Activated CD8-positive, alpha-beta memory T cell treated with anti-CD3 and anti-CD28 coated beads for 4 hours (primary cell): ENCODE measurements at places on chromosomes 6 and 20.

DNA sequence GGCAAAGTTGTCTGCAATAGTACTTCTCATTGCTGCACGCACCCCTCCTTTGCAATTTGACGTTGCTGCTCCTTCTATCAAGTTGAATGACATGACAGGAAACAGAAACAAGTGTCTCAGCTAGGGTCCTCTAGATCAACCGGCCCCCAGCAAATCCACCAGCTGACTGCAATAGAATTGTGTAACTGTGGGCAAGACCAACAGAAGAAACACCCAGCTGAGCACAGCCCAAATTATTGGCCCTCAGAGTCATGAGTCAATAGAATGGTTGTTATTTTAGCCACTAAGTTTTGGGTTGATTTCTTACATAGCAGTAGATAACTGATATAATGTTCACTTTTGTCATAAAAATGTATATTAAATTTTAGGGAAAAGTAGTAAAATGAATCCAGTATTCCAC, 202.7 kb downstream of the MAFB start:
- no peak for DNase-seq

DNA sequence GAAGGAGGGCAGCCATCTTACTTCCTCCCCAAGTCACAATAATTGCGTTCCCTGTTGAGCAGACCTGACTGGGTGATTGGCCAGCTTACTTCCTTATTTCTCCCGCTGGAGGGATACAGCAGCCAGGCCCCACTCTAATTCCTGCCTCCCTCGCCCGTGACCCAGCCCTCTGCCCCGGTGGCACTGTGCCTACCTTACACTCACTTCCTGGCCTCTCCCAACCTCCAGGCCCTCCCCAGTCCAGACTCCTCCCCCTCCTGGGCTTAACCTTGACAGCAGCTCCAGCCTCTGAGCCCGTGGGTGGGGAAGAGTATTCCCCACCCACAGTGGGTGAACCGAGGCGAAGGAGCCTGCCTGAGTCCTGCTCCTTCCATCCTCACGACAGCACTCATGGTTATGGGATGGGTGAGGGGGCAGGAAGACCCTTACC, 3.0 kb downstream of the BAK1 start:
- no peak for DNase-seq

GRCh38 chr6:6319952-6320811, at the start of gene F13A1:
Gene F13A1, minus strand, starts transcription at chr6:6320662. Its CDS starts 1,998 bp downstream, at chr6:6318664.
- DNase-seq: no peak

DNA sequence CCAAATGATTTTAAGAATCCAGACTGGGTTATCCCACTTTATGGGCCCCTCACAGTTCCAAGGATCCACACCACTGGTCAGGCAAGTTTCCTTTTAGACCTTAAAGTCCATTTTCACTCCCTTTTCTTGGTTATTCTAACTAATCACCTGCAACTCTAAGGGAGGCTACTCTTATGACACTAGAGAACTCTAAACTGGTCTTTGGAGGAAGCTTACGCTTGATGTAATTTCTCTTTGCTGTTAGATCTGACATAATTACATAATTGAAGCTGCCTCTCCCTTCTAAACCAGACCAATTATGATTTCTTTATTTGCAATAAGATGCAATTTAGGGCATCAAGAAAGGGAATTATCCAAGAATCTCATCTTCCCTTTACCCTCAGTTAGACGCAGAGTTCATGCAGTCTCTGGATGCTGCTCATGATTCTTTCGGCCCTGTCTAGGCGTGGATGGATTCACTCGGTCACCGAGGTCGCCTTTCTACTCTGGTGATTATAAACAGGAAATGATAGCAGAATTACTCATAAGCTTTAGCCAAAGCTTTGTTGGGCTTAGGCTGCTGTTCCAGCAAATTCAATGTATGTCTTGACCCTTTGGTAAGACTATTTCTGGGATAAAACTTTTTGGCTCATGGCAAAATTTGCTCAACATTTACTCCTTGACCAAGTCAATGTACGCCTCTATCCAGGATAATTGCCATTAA, 166.4 kb upstream of the PRND start:
- no peak for DNase-seq

- no peak for DNase-seq
These were observed 64.0 kb downstream of the THBS2 start for GRCh38 chr6:169189686-169190085.

DNA sequence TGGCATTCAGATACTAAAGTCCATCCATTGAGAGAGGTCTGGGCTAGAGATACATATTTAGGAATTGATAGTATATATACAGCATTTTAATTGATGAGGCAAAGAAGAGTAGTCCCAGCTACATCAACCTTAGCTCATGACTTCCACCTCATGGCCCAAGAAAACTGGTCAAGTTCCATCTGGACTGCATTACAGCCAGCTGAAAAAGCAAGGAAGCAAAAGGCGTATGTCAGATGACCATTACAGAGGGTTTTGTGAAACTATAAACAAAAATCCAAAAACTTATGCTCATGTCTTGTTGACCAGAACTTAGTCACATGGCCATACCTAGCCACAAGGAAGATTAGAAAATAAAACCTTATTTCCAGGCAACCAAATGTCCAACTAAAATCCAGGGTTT, 46.8 kb upstream of the RNF146 start:
- DNase-seq: no peak

DNA sequence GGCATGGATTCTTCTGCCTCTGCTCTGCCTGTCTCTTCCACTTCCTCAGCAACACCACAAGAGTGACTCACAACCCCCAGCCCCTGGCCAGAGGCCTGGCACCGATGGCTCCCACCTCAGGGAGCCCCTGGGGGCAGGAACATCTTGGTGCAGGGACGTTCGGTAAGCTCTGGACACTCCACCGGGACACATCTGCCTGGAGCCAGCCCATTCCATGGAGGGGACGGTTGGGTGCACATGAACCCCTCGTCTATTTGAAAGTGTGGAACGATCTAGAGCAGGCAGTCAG, 246.5 kb downstream of the ERMARD start:
- DNase-seq: no peak

DNA sequence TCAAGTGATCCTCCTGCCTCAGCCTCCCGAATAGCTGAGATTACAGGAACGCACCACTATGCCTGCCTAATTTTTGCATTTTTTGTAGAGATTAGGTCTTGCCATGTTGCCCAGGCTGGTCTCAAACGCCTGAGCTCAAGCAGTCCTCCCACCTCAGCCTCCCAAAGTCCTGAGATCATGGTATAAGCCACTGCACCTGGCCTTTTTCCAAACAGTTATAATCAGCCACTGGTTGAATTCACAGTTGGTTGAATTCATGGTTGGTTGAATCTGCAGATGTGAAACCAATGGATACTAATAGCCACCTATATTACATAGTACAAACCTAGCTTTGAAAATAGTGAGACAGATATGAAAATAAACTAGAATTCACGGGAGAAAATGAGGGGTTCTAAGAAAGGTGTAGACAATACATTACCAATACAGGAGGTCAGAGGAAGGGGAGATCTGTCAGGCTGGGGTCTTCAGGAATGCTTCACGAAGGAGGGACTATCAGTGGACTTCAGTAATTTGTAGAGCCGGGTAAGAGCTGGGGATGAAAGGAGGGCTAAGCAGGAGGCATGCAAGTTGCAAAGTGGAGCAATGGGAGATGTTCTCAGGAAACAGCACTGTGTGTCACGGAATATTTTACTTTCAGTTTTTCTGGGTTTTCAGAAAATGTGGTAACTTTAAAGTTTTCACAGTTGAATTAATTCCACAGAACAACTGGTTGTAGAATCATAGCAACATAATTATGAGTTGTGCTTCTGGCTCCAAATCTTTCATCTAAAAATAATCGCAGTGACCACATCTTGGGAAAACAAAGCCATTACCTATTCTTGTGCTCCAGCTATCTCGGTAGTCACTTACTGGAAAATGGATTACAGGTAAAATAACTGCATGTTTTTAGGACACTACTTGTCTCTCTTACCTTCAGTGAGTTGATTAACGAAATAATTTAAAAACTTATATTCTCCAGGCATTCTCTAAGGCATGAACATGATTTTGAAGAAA, 12.9 kb upstream of the CEP85L start:
- no peak for DNase-seq

DNA sequence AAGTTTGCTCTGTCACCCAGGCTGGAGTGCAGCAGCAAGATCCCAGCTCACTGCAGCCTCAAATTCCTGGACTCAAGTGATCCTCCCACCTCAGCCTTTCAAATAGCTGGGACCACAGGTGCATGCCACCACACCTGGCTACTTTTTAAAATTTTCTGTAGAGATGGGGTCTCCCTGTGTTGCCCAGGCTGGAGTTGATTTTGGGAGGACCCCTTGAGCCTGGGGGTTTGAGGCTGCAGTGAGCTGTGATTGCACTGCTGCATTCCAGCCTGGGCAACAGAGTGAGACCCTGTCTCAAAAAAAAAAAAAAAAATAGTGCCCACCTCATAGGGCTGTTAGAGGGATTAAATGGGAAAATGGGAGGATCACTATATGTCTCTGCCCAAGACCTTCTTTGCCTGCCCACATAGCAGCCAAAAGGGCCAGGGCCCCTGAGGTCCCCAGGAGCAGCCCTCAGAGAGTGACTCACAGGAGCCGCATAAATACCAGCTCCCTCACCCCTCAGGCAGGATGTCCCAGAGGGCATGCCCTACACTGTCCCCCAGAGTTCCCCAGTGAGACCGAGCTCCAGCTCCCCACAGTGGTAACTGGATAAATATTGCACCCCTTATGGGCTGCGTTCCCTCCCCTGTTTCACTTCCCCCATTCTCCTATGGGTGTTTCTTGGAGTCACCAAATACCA, 11.7 kb upstream of the MDGA1 start:
- no peak for DNase-seq

DNA sequence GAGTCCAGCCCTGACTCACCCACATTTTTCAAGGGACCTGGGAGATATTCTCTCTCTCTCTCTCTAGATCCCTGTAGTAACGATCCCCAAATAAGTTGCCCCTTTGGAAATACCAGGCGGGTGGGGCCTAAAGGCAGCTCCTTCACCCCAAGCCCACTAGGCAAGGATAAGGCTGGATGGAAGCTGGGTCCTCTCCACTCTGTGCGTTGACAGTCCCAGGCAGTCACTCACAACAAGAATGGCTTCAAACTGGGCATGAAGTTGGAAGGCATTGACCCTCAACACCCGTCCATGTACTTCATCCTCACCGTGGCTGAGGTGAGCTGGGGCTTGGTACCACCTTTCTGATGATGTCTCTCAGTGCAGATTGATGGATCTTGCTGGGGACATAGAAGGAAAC, 21.6 kb downstream of the L3MBTL1 start:
- no peak for DNase-seq
